ENCODE measurements at places on chromosomes 2 and 18.

DNA sequence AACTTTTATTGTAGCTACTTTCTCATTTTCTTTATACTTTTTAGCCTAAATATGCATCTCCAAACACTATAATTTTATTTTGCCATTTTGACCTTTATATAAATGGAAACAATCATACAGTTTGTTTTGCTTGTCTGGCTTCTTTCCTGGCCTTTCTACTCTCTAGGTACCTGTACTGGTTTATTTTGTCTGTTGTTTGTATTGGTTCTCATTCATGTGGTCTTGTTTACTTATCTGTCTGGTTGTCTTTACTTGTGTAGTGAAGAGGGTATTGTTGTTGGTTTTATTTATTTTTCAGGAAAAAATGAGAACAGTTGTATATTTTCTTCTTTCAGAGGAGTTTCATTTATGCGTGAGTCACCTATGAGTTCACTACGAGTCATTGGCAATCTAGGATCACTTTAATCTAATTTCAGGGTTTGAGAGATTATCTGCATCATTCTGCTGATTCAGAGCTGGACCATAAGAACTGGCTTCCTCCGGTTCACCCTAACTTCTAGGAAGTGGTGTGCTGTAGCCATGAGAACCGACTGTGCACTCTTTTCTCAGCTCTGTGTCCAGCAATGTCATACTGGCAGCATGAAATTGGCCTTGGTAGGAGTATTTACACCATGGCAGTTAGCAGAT lies 33.1 kb upstream of the HDAC4 start:
- no peak for DNase-seq

- DNase-seq: no peak
Measured at GRCh38 chr18:50006470-50007046, 188.4 kb downstream of the MYO5B start.

- no peak for DNase-seq
Measured at GRCh38 chr2:213627054-213627710, 342.9 kb downstream of the SPAG16 start.

GRCh38 chr18:11996190-11996754 lies 15.0 kb downstream of the IMPA2 start:
- peak; percentile 17 for DNase-seq

GRCh38 chr2:185793532-185794345 lies 55.1 kb downstream of the FSIP2 start:
- no peak for DNase-seq

GRCh38 chr2:193502363-193503035 lies 1307.8 kb upstream of the TMEFF2 start:
- DNase-seq: no peak

DNA sequence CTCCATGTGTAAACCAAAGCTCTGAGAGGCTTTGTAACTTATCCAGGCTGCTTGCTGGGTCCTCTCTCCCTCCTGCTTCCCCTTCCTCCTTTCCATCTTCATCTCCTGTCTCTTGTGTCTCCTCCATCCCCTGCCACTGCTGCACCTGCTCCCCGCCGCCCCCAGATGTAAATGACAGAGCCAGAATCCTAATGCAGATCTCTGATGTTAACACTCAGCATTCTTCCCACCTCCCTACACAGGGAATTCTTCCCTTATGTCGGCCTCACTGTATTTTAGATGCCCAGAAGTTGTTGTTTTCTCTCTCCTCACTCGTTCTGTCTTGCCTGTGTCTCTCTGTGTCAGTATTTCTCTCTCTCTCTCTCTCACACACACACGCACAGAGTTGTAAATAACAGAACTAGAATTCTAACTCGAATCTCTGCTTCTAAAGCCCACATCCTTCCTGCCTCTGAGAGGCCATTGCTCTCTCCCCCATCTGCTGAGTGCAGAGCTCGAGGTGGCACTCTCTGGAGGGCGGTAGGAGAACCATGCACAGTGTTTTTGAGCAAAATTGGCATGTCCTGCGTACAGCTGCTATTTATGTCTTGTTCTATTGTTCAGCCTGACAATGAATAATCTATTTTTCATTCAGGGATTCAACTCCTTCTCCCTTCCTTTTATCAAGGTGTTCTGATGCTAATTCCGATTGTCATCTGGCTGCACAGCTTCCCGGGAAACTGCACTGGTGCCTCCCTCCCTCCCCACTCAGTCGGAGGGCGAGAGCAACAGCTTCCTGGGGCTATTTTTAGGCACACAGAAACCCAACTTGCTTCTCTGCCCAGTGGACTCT lies 219.9 kb downstream of the SH3RF3 start:
- no peak for DNase-seq

DNA sequence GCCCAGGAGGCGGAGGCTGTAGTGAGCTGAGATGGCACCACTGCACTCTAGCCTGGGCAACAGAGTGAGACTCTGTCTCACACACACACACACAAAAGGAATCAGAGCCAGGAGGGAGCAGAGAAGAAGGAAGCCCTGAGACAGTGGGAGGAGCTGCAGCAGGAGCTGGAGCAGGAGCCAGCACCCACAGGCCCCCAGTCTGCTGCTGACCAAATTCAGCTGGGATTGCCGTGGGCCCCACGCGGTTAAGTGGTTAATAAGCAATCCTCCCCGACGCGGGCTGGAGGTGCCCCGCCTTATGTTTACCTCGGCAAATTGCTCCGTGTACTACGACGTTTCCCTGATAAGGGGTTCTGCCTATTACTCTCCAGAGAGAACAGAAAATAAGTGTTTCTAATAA lies 265.3 kb downstream of the TWIST2 start:
- no peak for DNase-seq

GRCh38 chr18:58520969-58521368 lies 107.9 kb downstream of the ALPK2 start:
- DNase-seq: no peak

DNA sequence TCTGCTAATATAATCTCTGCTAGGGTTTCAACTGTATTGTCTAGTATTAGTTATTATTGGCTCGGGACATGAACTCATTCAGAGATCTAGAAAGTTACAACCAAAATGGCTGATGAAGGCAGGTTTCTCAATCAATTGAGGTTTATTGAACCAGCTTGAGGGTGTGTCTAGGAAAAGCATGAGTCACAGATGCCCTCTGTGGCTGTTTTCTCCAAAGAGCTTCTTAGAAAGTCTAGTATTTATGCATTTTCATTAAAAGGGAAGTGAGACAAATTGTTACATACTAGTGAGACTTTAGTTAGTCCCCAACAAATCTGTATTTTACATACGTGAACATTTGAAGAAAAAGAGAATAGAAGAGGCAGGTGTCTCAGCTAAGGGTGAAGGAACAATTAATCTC lies 23.0 kb upstream of the RTTN start:
- DNase-seq: no peak

DNA sequence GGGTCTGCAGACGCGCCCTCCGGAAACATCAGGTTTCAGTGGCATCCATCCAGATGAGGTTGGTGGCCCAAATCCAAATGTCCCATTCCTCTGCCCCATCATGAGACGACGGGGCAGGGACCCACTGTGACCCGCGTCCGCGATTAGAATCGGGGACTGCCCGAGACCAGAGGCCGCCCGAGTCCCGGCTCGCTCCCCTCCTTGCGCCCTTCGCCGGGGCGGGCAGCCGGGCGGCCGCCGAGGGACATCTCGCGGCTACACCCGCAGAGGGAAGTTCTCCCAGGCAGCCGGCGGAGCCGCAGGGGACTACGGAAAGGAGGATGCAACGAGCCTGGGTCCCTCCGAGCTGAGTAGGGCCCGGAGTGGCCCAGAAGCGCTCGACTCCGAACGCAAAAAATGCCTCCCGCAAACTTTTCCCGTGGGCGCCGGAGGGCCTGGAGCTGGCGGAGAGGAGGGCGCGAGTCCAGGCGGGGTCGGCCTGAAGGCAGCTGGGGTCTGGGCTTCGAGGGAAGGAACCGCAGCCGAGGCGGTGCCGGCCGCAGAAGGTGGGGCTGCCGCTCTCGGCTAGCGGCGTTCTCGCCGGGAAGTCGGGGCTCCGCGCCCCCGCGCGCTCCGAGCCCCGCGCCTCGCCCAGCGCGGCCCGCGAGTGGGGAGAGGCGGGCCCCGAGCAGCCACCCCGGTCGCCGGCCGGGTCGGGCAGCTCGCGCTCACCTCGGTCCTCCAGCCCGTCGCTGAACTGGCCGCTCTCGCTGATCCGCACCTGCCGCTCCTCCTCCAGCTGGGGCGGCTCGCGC lies 580 bp downstream of the TMEM163 start:
- peak; percentile 49 for DNase-seq

- DNase-seq: no peak
Measured at GRCh38 chr2:152718909-152719645, 657 bp downstream of the ARL6IP6 start.

DNA sequence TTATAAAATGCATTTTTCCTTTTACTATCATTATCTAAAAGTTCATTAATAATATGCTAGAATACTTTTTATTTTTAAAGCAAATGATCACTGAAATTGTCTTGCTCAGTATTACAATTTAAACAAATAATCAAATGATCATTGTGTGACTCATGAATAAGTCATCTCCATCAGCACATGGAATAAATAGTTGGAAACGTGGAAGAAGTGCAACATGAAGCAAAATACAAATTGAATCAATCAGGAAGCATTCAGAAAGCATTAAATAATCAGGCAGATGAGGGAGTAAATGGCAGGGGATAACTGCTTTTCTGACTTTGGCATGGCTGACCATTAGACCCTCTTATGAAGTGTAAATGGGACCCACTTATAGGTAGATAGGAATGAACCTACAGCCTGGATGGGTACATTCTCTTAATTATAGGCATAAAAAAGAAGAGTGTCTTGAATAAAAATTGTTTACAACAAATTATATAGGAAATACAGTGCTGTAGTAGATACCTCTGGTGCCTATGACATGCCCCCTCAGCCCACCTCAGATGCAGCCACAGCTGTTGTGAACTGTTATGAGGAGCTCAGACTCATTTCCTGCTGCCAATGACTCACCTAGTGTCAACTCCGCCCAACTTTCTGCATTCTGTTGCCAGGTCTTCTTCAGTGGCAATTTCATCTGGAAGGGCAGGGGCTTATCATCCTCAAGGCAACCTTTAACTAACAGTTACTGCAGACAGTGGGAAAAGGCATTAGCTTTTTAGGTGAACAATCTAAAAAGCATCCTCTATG lies 936.0 kb downstream of the TRIB2 start:
- DNase-seq: no peak

DNA sequence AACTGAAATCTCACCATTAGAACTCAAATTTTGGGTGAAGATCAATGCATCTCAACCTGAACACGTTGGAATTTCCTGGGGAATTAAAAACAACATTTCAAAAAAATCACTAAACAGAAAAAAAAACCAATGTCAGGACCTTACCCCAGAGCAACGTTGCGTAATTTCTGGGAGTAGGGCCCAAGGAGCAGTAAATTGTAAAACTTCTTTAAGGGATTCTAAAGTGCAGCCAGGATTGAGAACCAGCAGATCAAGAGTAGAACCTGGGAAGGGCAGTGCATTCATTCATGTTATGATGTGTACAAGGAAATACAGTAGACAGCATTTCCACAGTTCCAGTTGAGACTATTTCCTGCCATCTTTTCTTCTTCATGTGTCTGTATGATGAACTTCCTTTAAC lies 56.9 kb downstream of the RHBDD1 start:
- DNase-seq: no peak

- DNase-seq: no peak
Measured at GRCh38 chr2:37564356-37564755, 107.1 kb downstream of the CDC42EP3 start.

- DNase-seq: no peak
Measured at GRCh38 chr2:206890926-206891325, 48.4 kb upstream of the CPO start.

DNA sequence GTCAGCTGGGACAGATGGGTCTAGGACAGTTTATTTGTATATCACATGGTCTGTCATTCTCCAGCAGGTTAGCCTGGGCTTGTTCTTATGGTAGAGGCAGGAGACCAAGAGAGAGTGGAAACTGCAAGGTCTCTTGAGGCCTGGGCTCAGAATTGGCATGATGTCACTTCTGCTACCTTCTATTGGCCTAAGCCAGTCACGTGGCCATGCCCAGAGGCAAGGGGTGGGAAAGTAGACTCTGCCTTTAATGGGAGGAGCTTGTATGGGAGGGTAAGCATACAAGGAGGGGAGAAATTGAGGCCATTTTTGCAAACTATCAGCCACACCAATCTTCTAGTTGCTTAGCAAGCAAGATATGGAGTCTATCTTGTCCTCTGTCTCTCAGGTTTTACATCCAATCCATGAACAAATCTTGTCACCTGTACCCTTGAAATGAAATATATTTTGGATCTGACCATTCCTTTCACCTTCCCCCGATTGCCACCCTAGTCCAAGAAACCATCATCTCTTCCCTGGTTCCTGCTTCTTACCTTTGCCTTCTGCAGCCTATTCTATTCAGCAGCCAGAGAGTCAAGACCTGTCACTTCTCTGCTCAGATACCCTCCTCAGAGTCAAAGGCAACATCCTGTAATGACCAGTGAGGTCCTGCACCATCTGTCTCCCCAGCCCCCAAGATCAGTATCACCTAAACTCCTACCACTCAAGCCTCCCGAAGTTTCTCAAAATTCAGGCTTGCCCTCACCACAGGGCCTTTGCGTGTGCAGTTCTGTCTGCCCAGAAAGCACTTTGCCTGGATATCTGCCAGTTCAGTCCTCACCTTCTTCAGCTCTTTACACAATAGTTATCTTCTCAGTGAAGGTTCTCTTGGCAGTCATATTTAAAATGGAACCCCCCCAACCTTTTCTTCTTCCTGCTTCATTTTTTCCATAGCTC lies 240.0 kb downstream of the LOXHD1 start:
- DNase-seq: no peak

DNA sequence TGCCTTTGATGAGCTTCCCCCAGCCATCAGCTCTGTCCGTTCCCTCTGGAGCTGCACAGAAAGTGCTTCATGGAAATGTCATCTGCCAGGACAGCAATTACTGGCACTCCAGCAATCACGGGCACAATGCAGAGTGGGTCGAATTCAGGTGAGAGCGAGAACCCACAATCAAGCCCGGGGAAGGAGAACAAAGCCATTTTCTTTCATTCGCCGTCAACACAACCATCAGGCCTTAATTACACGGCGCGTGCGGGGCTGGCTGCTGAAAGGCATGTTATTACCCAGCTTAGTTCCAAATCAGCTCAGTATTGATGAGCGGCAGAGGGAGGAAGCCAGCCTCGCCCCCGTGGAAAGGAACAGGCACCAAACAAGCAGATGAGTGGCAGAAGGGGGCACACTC lies 143.9 kb downstream of the MYT1L start:
- DNase-seq: no peak

- no peak for DNase-seq
Measured at GRCh38 chr2:225600444-225600843, 200.9 kb downstream of the NYAP2 start.

GRCh38 chr18:7609617-7610016 lies 42.5 kb downstream of the PTPRM start:
- no peak for DNase-seq

GRCh38 chr2:181371195-181371594 lies 86.0 kb upstream of the ITGA4 start:
- DNase-seq: no peak

- DNase-seq: no peak
Measured at GRCh38 chr2:16520891-16521290, 144.7 kb downstream of the CYRIA start.

GRCh38 chr2:240255165-240255491 lies 114.7 kb upstream of the OTOS start:
- DNase-seq: no peak

DNA sequence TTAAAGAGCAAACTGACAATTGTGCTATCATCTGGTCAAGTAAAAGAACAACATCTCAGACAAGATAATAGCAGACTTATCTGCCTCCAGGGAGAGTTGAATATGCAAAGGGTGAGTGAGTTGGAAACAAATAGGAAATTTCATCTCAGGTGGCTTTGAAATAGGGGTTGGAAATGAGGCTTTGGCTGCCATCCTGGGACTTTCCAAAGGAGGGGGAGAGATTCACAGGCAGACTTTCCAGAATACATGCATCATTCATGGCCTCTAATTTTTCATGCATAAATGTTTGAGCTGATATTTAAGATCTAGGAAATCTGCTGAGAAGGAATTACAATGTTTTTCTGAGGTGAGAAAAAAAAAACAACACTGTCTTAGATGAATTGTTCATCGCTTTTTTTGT lies 300.5 kb downstream of the ALK start:
- DNase-seq: no peak
